Spleen (tissue), 13 donors: ENCODE measurements at places on chromosomes 1 and 21. TPM values are rescaled to one million over a fixed set of nuclear protein-coding genes. Genes with fewer than 3 reads are reported as not detected.

Gene FYB2
- total RNA-seq: not detected

Gene DPYD
- 97.6 TPM for total RNA-seq

Gene KRTAP25-1
- total RNA-seq: not detected

Gene GJA8
- not detected for total RNA-seq

Gene METTL25B
- 32.2 TPM for total RNA-seq

Gene SLC35F3
- total RNA-seq: not detected

Gene S100A7
- not detected for total RNA-seq

Gene MPZ
- total RNA-seq: 11.9 TPM

GRCh38 chr1:28516518-28516956 lies 10.7 kb downstream of the RCC1 start:
- H3K4me3 ChIP-seq: no peak overlapping the region
- H3K27ac ChIP-seq: no peak overlapping the region
- H3K36me3 ChIP-seq: peaks cover 34% of the 10 kb centered on the region
- DNase-seq: no peak
- H3K4me1 ChIP-seq: peaks cover 42% of the 10 kb centered on the region
- no peaks in the 10 kb centered on the region for H3K27me3 ChIP-seq

DNA sequence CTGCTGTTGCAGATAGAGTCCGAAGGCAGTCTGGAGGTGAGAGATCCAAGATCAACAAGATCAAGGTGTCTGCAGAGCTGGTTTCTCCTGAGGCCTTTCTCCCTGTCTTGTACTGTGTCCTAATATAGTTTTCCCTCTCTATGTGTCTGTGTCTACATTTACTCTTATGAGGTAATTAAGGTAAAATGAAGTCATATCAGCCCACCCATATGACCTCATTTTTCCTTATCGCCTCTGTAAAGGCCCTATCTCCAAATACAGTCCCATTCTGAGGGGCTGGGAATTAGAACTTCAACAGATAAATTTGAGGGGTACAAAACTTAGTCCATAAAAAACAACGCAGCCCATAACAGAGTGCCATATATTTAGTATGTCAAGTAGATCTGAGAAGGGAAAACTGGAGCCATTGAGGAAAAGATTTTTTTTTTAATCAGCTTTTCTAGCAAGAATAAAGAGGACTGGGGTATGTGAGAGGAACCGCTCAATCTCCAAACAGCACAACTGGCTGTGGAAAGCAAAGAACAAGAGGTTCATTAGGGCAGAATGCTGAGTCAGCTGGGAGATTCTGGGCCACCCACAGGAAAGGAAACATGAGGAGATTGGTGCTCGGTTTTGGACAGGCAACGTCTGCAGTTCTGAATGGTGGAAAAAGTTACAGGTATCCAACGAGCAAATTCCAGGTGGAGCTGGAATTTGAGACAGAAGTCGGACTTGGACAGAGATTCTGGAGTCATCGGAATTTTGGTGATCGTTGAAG lies 65.7 kb downstream of the MAP3K21 start:
- H3K4me1 ChIP-seq: no peaks in the 10 kb centered on the region
- peaks cover 22% of the 10 kb centered on the region for H3K27me3 ChIP-seq
- H3K27ac ChIP-seq: no peak overlapping the region
- H3K36me3 ChIP-seq: no peaks in the 10 kb centered on the region

DNA sequence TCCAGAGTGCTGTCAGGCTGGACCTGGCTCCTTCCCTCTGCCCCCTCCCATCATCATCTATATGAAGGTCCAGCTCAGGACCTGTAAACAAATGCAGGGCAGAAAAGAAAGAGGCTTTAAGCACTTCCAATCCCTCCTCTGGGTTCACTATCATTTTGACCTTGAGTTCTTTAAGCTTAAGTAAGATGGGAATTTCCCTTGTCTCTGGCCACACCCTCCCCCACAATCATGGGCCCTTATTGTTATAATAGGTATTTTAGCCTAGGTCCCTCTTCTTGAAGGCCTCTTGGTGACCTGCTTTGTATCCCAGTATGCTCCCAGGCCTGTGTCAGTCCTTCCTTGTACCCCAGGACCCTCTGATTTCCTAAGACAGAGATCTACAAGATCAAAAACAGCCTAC lies 45.1 kb upstream of the EPS15 start:
- H3K4me3 ChIP-seq: no peak overlapping the region
- no peak overlapping the region for H3K27ac ChIP-seq
- H3K27me3 ChIP-seq: no peaks in the 10 kb centered on the region
- H3K4me1 ChIP-seq: peaks cover 24% of the 10 kb centered on the region

DNA sequence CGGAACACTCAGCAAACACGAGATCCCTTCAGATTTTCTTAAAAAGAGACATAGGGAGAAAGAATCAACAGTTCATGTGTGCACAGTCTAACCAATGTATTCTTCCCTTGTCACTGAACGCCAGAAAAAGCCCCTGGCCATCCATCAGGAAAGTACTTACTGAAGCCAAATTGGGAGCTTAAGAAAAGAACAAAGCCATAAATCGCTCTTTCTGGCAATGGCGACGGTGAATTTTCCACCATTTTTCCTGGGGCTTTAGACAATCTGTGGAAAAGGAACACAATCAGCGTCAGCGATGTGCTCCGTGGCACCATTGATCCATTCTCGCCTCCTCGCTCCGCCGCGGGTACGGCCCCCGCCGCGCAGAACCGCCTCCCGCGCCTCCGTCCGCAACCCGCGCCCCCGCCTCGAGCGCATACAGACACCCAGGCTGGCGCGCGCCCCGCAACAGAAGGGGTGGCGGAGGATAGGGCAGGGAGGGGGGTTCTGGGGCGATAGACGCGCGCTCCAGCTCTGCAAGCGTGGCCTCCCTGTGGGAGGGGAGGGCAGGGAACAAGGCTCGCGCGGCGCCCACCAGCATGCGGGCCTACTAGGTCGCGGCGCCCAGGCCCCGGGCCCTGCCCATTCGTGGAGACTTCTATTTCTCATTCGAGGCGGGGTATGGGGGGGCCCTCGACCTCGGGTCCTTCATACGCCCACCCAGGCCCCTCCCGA lies 440 bp downstream of the PIGP start:
- no peak for DNase-seq
- peak overlapping the region; percentile 95 for H3K27ac ChIP-seq
- no peaks in the 10 kb centered on the region for H3K27me3 ChIP-seq
- H3K36me3 ChIP-seq: no peaks in the 10 kb centered on the region

DNA sequence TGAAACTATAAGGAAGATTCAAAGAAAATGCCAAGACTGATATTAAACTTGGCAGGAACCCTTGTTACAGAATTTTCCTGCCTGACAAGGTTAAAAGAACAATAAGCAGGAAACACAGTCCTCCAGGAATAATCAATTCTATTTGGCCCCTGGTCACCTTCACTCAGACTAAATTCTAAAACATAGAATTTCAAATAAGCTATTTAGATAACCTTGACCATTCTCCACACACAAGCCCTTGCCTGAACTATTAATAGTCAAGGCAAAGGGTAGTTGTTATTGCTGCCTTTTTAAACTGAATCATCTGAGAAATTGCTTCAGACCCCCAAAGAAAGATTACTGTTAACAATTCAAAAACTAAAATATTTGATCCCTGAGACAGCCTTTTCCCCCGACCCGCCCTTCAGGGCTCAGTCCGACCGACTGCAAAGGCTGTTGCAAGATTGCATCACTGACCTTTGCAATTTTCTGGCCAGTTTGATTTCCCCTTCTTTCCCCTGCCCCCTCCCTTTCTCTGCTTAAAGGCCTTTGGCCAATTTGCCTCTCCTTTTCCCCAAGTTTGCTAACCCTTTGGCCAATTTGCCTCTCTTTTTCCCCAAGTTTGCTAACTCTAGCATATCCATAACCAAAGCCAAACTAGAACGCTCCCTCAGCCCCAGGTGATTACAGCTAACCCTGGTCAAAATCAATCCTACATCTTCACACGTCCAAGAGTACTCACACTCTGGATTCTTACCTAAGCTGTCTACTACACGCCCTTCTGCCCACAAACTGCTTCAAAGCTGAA lies 1.4 kb upstream of the G0S2 start:
- peaks cover 21% of the 10 kb centered on the region for H3K4me1 ChIP-seq
- H3K4me3 ChIP-seq: no peak overlapping the region
- no peaks in the 10 kb centered on the region for H3K36me3 ChIP-seq
- no peak overlapping the region for H3K27ac ChIP-seq
- H3K27me3 ChIP-seq: peaks cover 19% of the 10 kb centered on the region

GRCh38 chr21:32604464-32604863 lies 7.7 kb downstream of the CFAP298 start:
- peaks cover 97% of the 10 kb centered on the region for H3K36me3 ChIP-seq
- DNase-seq: peak; percentile 41
- H3K4me3 ChIP-seq: no peak overlapping the region
- no peaks in the 10 kb centered on the region for H3K4me1 ChIP-seq
- H3K27ac ChIP-seq: no peak overlapping the region
- H3K27me3 ChIP-seq: no peaks in the 10 kb centered on the region

DNA sequence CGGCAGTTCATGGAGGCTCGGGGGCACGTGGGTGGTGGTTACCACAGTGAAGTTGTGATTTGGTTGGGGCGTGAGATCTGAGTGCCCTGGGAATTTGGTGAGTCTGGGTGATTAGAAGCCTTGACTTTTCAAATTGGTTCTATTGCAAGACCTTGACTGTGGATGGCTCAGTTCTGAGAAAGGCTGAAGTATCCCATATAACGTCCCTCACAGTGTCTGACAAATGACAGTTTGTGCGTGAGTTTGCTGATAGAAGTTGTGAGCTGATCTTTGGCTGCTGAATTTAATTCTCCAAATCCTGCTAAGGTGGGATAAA lies 549 bp downstream of the MSH4 start:
- no peak overlapping the region for H3K4me3 ChIP-seq
- peaks cover 4% of the 10 kb centered on the region for H3K4me1 ChIP-seq
- H3K27me3 ChIP-seq: no peaks in the 10 kb centered on the region
- DNase-seq: no peak

GRCh38 chr1:31843506-31843905 lies 27.7 kb upstream of the SPOCD1 start:
- H3K4me3 ChIP-seq: no peak overlapping the region
- H3K27me3 ChIP-seq: no peaks in the 10 kb centered on the region
- H3K4me1 ChIP-seq: peaks cover 35% of the 10 kb centered on the region
- DNase-seq: no peak
- H3K36me3 ChIP-seq: no peaks in the 10 kb centered on the region
- no peak overlapping the region for H3K27ac ChIP-seq
